ENCODE measurements at places on chromosomes 3 and 15.

DNA sequence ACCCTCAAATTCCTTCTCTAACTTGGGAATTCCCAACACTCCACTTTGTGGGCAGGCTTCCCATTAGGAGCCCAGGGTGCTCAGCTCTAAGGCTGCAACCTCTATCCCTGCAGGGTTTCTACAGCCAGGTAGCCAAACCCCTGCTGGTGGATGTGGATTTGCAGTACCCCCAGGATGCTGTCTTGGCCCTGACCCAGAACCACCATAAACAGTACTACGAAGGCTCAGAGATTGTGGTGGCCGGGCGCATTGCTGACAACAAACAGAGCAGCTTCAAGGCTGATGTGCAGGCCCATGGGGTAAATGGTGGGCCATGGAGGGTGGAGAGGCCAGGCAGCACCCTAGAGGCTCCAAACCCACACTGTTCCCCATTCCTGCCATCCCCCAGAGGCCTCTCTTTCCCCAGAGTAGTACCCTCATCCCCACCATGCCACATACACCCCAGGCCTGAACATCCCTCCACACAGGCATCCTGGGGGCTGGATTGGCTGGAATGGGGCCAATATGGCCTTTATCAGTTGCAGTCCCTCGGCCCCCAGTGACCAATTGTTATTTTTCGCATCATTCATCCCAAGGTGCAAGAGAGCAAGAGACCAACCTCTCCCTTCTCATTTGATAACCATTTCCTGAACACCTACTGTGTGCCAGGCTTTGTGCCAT, 7.7 kb downstream of the ITIH1 start:
- H3K4me1 ChIP-seq: no peaks in the 10 kb centered on the region
- DNase-seq: no peak
- no peaks in the 10 kb centered on the region for H3K36me3 ChIP-seq
- H3K27me3 ChIP-seq: no peaks in the 10 kb centered on the region
- H3K27ac ChIP-seq: no peak overlapping the region
- H3K4me3 ChIP-seq: no peak overlapping the region

GRCh38 chr3:116148881-116149851, 296.1 kb downstream of the LSAMP start:
- no peak overlapping the region for H3K4me3 ChIP-seq
- H3K27me3 ChIP-seq: no peaks in the 10 kb centered on the region
- H3K4me1 ChIP-seq: no peaks in the 10 kb centered on the region
- no peaks in the 10 kb centered on the region for H3K36me3 ChIP-seq
- no peak for DNase-seq

DNA sequence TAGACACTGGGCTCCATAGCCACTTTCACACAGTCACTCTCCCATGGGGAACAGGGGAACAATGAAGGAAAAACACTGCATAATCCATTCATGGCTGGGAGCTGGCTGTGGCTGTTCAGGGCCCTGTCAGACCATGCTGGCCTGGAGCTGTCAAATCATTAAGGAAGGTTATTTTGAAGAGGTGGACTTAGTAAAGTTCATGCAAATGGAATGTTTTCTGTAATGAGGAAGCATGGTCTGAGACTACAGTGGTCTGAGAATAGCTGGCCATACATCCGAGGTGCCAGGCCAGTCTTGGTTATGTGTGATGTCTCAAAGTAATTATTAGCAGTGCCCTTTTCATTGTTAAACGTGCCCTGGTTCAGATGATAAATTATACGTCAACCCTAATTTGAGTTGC, 117.1 kb upstream of the MRPS22 start:
- H3K36me3 ChIP-seq: no peaks in the 10 kb centered on the region
- H3K4me1 ChIP-seq: no peaks in the 10 kb centered on the region
- H3K27ac ChIP-seq: no peak overlapping the region
- no peak for DNase-seq
- H3K4me3 ChIP-seq: no peak overlapping the region
- no peaks in the 10 kb centered on the region for H3K27me3 ChIP-seq

DNA sequence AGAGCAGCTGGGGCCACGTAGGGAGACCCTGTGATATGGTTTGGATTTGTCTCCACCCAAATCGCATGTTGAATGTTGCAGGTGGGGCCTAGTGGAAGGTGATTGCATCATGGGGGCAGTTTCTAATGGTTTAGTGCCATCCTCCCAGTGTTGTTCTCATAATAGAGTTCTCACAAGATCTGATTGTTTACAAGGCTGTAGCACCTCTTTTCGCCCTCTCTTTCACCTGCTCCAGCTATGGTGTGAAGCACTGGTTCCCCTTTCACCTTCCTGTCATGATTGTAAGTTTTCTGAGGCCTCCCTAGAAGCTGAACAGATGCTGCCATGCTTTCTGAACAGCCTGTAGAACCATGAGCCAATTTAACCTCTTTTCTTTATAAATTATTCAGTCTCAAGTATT, 198.9 kb upstream of the CBLB start:
- no peaks in the 10 kb centered on the region for H3K36me3 ChIP-seq
- H3K4me3 ChIP-seq: no peak overlapping the region
- no peak for DNase-seq
- no peaks in the 10 kb centered on the region for H3K4me1 ChIP-seq
- no peaks in the 10 kb centered on the region for H3K27me3 ChIP-seq
- H3K27ac ChIP-seq: no peak overlapping the region

DNA sequence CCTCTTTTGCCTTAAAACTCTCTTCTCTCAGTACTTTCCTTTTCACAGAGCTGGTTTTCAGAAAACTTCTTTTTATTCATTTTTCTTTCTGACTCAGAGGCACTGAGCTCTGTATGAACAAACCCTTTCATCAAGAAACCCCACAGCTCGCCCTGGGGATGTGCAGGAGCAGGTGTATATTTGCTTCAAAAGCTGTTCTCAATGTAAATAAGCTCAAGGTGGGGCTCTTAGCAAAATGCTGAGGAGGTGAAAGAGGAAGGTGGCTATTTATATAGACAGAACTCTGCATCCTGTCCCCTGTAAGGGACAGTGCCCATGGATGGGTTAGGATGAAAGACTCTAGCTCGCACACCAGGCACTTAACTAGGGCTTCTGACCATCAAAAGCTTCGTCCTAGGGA, 302.0 kb downstream of the WDR72 start:
- no peaks in the 10 kb centered on the region for H3K27me3 ChIP-seq
- DNase-seq: no peak
- H3K4me1 ChIP-seq: no peaks in the 10 kb centered on the region
- no peak overlapping the region for H3K4me3 ChIP-seq
- no peaks in the 10 kb centered on the region for H3K36me3 ChIP-seq

DNA sequence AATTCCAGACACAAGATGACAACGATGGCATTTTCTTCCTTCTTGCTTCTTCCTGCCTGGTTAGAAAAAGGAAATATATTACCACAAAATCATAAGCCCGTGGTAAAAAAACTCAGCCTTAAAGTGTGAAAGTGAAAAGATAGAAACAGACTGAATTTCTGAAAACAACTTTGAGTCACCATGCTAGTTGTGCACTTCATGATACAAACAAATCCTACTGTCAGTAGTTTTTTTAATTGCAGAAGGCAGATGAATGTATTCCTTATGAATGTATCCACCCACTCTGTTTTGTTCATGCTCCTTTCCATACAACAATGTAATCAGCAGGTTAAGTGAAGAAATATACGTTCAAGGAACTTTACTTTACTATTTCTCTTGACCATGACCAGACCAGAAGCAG, 1144.7 kb downstream of the OTOL1 start:
- H3K4me3 ChIP-seq: no peak overlapping the region
- H3K27me3 ChIP-seq: no peaks in the 10 kb centered on the region
- no peaks in the 10 kb centered on the region for H3K36me3 ChIP-seq
- no peak for DNase-seq
- H3K27ac ChIP-seq: no peak overlapping the region

DNA sequence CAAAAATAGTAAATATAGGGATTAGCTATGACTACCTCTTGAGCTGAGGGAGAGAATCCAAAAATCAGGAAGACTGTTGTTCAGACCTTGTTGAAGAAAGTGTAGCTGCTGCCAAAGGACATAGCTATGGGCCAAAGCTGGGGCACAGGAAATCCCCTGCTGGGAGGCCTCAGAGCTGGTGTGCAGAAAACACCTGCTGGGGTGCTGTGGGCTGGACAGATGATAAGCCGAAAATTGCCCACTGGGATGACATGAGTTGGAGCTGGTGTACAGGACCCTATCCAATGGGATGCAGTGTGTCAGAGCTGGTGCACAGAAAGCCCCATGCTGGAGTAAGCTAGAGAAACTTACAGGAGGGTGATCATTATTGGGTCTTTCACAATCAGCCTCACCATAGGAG, 121.9 kb downstream of the NEO1 start:
- no peak for DNase-seq
- peaks cover 23% of the 10 kb centered on the region for H3K36me3 ChIP-seq
- H3K27ac ChIP-seq: no peak overlapping the region
- H3K4me3 ChIP-seq: no peak overlapping the region
- H3K4me1 ChIP-seq: no peaks in the 10 kb centered on the region

Measured in Peyer's patch (tissue), 4 donors.